ENCODE measurements at places on chromosomes 13 and 19.

DNA sequence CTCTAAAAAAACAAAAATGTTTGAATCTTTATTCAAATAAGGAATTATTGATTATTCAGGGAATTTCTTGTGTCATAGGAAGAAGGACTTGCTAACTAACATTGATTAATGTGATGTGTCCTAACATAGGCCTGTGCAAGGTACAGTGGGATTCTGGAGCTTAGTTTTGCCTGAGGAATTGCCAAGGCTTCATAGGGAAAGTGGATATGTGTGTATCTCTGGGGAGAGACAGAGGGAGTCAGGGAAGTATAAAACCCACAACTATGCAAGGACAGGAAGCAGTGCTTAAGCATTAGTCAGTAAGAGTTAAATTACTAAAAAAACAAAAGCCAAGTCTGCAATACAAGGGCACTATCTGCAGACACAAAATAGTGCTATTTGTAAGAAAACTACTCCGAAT lies 59.6 kb downstream of the WDFY2 start:
- DNase-seq: no peak

GRCh38 chr19:34332027-34332760 lies 32.8 kb upstream of the GPI start:
- no peak for DNase-seq

DNA sequence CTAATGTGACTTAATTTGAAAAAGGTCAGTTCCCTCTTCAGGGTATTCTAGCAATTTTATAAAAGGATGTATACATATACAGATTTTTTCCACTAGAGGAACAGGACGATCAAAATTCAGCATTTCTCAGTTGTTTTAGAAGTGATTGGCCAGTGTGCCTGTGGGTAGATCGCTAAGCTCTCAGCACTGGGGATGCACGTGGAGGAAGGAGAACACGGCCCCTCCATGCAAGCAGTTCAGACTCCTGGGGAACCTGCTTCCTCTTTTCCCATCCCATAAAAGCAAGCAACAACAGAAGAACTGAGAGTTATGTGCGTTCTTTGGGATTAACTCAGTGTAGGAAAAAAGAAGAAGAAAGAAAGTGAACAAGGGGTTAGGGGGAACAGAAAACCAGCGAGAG lies 328.8 kb downstream of the FOXO1 start:
- DNase-seq: no peak

DNA sequence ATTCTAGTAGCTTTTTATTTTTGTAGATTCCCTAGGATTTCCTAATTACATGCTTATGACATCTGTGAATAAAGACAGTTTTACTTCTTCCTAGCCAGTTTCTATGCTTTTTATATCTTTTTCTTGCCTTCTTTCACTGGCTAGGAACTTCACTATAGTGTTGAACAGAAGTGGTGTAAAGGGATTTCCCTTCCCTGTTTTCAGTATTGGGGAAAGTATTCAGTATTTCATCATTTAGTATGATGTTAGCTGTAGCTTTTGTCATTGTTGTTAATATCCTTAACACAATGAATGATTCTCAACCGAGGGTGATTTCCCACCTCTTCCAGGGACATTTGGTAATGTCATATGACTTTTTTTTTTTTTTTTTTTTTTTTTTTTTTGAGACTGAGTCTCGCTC lies 77.3 kb downstream of the SLC6A16 start:
- DNase-seq: no peak

GRCh38 chr13:33973194-33973593 lies 155.2 kb downstream of the RFC3 start:
- no peak for DNase-seq

GRCh38 chr19:34217952-34218817 lies 36.2 kb upstream of the GARRE1 start:
- DNase-seq: peak; percentile 29

GRCh38 chr13:109314101-109314500 lies 472.3 kb downstream of the IRS2 start:
- DNase-seq: no peak

DNA sequence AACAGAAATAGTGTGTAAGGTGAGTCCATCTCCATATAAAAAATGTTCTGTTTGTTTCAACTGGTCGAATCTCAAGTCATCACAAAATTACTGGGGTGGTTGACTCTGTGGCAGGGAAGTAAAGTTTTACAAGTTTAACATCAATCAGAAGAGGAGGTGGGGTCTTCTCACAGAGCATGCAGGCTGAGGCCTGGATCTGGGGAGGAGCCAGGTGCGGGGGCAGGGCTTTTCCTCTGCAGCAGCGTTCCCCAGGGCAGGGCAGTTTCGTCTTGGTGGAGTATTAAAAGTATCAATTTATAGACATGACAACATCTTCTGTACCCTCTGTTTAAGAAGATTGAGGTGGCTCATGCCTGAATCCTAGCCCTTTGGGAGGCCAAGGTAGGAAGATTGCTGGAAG lies 68.8 kb downstream of the SLC7A9 start:
- no peak for DNase-seq

- no peak for DNase-seq
These were observed 22.6 kb downstream of the SMIM24 start for GRCh38 chr19:3457528-3458228.

DNA sequence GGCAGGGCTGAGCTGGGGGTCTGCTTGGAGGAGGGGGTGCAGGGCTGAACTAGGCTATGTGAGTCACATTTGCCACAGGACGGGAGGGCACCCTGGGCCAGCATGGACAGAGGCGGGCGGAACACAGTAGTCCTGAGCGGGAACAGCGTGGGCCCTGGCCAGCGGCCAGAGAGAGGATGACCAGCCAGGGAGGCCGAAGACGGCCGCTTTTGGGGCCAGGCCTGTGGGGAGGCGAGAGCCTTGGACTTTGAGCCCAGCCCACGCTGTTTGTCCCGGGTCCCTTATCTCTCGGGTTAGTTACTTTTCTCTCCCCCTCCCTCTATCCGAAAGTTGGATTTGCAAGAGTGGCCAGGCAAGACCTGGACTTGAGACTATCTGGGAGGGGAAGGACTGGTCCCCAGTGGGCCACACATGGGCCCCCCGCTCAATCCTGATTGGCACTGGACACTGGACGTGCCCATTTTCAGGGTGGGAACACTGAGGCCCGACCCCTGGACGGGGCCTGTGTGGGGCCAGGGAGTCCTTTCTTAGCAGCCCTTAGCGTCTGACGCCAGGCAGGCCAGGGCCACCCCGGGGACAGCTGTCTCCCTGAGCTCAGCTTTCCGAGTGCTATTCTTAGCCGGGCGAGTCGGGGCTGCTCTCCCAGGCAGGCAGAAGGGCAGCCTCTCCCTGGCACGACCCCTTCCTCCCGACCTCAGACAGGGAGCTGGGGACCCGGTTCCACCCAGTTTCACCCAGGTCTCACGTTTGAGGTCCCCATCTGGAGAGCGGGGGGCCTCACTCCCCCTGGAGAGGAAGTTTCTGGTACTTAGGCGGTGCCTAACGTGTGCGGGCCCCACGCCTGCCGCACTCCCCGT lies 833 bp downstream of the GAMT start:
- no peak for DNase-seq

- DNase-seq: no peak
These were observed 80.3 kb downstream of the SERP2 start for GRCh38 chr13:44453881-44454280.

- no peak for DNase-seq
These were observed 290.1 kb downstream of the DCLK1 start for GRCh38 chr13:35841060-35841521.

GRCh38 chr13:111259058-111259457 lies 61.4 kb upstream of the TEX29 start:
- DNase-seq: no peak

DNA sequence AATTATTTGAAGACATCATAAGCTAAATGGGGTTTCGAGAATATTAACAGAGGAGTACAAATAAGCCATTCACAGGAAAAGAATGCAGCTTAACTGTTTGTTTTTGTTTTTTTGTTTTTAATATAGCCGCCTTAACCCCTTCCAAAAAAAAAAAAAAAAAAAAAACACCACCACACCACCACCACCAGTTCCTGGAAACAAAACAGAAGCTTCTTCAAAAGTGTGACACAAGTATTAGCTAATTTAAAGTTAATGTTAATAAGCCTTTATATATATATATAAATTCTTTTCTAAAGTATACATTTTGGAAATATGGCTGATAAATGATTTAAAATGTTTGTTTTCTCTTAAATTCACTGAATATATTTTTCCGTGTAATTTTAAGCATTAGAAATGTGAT lies 1.4 kb downstream of the RAP2A start:
- no peak for DNase-seq

GRCh38 chr19:41708481-41708880 lies at the start of gene CEACAM5:
CEACAM5 (plus strand) TSS chr19:41708626; CDS start chr19:41708732, 106 bp downstream.
- no peak for DNase-seq

DNA sequence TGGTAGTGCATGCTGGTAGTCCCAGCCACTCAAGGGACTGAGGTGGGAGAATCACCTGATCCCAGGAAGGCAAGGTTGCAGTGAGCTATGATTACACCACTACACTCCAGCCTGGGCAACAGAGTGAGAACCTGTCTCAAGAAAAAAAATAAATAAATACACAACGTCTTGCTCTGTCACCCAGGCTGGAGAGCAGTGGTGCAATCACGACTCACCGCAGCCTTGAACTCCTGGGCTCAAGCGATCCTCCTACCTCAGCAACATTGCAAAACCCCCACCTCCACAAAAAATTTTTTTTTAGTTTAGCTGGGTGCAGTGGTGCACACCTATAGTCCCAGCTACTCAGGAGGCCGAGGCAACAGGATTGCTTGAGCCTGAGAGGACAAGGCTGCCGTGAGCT lies 8.8 kb downstream of the TPM4 start:
- no peak for DNase-seq

GRCh38 chr13:23605831-23606230 lies 35.6 kb downstream of the TNFRSF19 start:
- no peak for DNase-seq

GRCh38 chr13:100773923-100774663 lies 99.5 kb upstream of the TMTC4 start:
- DNase-seq: no peak

DNA sequence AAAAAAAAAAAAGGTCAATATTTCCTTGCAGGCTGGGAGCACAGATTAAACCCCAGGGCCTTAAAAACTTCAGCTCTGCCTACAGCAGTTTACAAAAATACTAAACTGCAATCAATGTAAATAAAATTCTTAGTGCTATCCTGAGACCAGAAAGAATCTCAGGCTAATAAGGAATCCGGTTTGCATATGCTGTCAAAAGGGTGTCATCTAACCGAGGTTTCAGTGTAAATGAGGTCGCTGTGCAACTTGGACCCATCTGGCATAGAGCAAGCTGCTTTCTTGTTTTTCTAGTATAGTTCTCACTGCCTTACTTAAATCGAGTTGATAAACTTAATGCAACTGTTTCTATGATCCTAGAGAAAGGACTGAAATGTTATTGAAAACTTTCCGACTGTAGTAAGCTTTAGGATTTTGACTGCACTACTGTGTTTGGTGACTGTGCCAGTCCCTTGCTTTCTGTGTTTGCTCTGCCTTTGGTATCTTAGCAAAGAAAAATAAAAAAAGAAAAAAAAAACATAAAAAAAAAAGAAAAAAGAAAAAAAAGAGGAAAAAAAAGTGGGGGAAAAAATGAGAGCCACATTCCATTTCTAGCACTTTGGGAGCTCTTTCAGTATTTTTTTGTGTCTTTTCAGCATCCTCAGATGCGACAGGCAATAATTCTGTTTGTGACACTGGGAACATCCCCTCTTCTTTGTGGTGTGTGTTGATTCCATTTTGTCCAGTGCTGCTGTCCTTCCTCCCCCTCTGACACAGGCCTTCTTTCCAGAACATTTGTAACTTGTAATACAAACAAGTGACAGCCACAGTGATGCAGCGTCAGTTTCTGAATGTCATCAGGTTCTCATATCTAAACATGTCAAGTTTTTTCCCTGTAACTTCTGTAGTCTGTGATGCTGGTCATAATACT lies 340.5 kb downstream of the ZNF536 start:
- DNase-seq: no peak

- no peak for DNase-seq
These were observed 81.7 kb downstream of the TNFRSF19 start for GRCh38 chr13:23651887-23652286.

DNA sequence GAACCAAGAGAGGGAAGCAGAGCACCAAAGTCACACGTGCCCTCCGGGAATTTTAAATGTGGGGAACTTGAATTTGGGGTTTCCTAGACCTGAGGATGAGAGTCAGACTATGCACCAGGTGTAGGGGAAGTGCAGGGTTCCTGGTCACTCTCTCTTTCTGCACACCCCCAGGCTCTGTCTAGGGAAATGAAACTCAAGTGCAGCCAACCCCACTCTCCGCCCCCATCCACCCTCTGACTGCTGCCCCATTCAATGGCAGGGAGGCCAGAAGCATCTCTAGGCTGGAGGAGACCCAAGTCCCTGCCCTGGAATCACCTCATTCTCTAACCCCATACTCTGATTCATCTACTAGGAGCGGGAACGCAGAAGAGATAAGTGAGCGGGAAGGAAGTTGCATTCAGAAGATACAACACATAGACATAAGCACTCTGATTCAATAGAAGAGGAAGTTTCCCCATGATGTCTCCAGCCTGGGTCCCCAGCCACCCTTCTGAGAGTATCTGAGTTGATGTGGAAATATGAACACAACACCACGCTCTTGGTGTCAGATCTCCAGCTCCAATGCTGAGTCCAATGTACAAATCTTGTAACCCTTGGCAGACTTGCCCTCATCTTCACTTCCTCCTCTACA lies 4.7 kb upstream of the SIGLEC14 start:
- no peak for DNase-seq

DNA sequence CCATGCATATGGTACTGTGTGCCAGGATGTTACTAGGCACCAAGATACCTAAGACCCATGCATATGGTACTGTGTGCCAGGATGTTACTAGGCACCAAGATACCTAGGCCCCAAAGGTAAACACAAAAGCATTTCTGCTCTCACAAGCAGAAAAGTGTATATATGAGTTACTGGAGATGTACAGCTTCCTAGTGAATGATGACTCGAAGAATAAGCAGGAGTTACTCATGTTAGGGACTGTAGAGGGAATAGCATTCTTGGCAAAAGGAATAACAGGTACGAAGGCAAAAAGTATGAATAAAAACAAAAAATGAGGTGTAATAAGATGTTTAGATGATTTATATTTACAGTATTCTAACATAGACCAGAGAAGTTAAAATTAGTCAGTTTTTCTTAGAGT lies 383.7 kb downstream of the DIAPH3 start:
- no peak for DNase-seq

- no peak for DNase-seq
These were observed 778.3 kb upstream of the PCDH20 start for GRCh38 chr13:62193919-62194318.

DNA sequence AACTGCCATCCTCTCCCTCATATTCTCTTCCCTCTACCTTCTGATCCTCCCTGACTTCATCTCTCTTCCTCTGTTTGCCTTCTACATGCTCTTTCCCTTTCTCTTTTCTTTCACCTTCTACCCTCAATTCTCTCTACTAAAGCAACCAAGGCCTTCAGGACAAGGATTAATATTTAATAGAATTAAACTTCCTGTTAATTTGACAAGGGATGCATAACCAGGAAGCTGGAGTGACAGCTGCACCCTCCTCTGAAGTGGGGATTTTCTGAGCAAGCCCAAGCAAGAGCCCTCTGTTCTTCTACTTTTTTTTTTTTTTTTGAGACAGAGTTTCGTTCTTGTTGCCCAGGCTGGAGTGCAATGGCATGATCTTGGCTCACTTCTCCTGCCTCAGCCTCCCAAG lies 63.4 kb upstream of the MED4 start:
- no peak for DNase-seq

- DNase-seq: no peak
These were observed 34.3 kb downstream of the N4BP2L2 start for GRCh38 chr13:32504263-32504662.

GRCh38 chr13:51697855-51698254 lies 106.1 kb downstream of the DHRS12 start:
- no peak for DNase-seq

Measured in stimulated activated CD4-positive, alpha-beta T cell treated with anti-CD3 and anti-CD28 coated beads, TNF-alpha, amount 100 ng/mL, for 1 hour (primary cell).